NCI-H2081 treated with DMSO at 0.1 percent for 48 hours (cell line): ENCODE measurements at places on chromosomes 1 and 21.

- DNase-seq: no peak
These were observed 144.2 kb downstream of the SYT2 start for GRCh38 chr1:202565890-202566602.

DNA sequence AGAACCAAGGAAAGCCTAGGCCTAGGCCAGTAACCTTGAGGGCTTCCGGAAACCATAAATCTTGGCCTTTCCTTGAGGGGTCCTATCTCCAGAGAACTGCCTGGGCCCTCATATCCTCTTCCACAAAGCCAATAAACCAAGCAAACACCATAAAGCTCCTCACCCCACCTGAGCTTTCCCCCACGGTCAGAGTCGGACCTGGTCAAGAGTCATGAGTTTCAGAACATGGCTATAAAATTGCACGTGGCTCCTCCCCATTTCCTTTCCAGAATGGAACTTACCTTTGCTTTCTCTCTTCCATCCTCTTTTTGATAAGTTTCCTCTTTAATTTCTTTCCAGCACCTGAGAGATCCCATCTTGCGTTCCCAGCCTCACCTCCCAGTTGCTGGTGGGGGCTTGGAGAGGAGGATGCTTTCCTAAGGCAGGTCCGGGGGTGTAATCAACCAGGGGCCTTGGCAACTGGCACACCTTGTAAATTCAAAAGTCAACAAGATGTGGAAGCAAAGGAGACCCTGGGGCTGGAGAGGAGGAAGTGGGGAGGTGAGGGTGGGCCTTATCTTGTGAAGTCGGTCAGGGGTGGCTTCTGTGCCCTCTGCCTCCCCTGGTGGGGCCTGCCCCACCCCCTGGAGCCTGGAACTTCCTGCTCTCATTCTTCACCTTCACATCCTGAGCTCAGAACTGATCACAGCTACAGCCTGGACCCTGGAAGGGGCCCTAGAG, 259.9 kb downstream of the FOXD2 start:
- DNase-seq: no peak

DNA sequence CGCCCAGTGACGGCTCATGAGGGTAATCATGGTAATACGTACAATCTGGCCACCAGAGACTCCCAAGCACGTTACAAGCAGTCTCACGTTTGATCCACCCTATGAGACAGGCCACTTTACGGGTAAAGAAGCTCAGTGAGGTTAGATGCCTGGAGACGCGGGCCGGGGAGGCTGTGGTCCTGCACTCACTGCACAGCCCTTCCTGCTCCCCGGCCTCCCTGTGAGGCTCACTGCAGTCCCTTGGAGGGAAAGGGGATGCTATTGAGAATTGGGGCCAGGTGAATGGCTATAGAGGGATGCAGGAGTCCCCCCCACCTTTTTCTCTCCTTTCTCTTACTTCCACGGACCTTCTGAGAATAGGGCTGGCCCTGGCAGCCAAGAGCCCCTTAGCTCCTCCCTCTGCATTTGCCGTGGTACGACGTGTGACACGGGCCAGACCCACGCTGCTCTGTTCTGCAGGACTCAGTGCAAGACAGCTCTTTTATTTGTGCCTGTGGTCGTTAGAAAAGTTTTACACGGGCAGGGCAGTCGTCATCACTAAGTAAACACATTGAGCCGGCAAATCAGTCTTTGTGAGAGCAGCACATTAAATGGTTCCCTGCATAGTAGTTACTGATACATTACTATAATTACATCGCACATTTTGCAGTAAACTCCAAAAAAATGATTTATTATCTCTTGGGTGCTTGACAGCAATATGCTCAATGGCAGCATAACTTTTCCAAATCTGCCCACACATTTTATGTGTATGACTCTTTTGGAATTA, 18.8 kb downstream of the KIF26B start:
- DNase-seq: peak; percentile 19

- no peak for DNase-seq
These were observed 245.3 kb downstream of the PLPP3 start for GRCh38 chr1:56334047-56334446.

GRCh38 chr1:218904416-218904815, 269.3 kb upstream of the LYPLAL1 start:
- DNase-seq: no peak

GRCh38 chr1:61397935-61398334, 315.6 kb downstream of the NFIA start:
- DNase-seq: no peak

- DNase-seq: no peak
These were observed 12.4 kb downstream of the RUNX1 start for GRCh38 chr21:35036465-35037383.

DNA sequence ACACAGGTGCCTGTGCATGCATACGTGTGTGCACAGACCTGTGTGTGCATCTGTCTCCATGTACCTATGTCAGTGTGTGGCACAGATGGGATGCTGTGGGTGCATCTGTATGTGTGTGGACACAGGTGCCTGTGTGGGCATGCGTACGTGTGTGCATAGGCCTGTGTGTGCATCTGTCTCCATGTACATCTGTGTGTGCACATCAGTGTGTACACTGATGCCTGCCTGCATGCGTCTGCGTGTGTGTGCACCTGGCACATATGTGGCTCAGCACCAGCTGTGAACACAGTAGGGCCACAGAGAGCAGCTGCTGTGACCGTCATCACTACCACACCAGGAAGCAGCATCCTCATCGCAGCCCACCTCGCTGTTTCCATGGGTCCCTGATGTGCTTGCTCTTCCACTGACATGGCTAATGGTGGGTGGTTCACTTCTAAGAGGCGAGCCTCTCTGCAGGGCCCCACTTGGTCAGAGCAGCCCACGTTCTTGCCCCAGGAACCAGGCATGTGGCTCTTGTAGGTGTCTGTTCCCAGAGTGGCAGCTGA, 9.6 kb upstream of the SPATC1L start:
- DNase-seq: no peak

GRCh38 chr1:230797942-230798365, 50.8 kb downstream of the CAPN9 start:
- no peak for DNase-seq

DNA sequence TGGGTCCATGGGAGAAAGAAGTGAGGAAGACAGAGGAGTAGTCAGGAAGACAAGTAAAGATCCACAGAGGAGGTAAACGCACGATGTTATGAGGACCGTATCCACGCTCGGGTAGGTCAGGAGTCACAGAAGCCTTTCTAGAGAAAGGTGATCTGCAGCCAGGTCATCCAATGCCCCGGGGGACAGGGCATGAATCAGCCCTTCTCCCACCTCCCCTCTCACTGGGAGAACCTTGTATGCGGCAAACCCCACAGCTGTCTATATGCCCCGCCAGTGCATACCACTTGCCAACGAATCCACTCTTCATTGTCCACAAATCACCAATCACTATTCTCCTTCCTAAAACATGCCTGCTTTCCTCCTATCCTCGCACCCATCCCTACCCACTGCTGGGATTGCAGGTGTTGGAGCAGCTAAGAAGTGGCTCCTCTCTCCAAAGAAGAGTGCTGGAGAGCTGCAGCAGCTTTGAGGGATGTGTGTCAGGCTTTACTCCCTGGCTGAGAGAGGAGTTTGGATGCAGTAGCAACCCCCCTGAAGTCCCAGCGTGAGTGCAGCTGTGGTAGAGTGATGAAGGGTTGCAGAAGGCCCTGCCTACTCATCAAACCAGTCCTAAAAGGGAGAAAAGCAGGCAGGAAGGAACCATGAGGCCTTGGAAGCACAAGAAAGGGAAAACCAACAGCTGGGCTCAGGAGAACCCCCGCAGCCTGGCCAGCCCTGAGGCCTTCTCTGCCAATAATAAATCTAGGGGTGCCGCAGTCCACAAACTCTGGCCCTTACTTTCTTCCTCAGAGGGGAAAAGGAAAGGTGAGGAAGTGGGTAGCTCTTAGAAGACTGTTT, 102.2 kb upstream of the GADD45A start:
- no peak for DNase-seq

DNA sequence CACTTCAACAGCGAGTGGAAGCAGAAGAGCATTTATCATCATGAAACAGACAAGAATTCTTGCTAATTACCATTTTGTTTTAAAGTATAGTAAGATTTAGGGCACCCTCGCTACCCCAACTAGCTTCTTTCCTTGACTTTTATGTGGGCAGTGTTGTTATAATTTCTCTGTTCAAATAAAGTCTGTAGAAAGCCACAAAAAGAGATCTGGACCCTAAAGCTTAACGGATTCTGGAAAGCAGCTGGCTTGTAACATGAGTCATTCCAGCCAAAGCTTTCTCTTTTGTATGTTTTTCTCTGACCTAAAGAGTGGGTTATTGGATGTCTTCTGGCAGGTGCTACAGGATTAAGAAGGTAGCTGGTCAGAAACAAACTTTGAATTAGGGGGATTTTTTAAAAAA, 37.4 kb downstream of the RUNX1 start:
- no peak for DNase-seq

DNA sequence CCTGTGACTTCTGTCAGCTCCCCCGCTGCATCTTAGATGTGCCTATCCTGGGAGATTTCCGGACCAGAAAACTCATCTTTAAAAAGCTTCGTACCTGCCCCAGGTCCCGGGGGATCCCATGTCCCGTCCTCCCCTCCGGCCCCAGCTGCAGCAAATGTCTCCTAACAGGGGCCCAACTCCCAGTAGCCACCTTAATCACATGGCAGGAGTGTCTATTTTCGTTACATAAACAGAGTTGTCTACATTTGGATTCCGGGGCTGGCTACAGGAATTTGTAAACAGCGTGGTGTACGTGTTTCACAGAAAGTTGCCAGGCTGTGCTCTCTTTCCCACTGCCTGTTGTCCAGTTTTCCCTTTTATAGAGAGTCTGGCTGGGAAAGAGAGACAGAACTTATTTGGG, 17.9 kb upstream of the KCNE2 start:
- no peak for DNase-seq

GRCh38 chr21:27812279-27812678, 845.4 kb upstream of the ADAMTS5 start:
- no peak for DNase-seq

- no peak for DNase-seq
These were observed 22.6 kb upstream of the RAP1GAP start for GRCh38 chr1:21691739-21692138.

DNA sequence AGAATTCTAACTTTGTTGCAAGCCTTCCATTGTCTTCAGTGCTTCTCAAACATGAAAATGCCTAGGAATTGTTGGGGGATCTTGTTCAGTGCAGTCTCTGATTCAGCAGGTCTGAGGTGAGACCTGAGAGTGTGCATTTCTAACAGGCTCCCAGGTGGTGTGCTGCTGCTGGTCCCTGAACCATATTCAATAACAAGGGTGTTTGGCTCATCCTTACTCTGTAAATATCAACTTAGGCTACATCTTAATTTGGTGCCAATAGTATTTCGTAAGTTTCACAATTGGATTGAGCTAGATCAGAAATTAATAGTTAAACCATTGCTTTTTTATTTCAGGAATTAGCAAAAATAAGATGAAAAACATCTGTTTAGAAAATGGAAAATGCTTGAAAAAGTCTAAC, 59.1 kb upstream of the GPR88 start:
- no peak for DNase-seq

GRCh38 chr1:152859696-152860095, at the start of gene LCE7A:
Gene LCE7A, plus strand, starts transcription at chr1:152859996. Its CDS starts 702 bp downstream, at chr1:152860698.
- no peak for DNase-seq

- no peak for DNase-seq
These were observed 16.4 kb downstream of the SPRTN start for GRCh38 chr1:231354330-231355020.

DNA sequence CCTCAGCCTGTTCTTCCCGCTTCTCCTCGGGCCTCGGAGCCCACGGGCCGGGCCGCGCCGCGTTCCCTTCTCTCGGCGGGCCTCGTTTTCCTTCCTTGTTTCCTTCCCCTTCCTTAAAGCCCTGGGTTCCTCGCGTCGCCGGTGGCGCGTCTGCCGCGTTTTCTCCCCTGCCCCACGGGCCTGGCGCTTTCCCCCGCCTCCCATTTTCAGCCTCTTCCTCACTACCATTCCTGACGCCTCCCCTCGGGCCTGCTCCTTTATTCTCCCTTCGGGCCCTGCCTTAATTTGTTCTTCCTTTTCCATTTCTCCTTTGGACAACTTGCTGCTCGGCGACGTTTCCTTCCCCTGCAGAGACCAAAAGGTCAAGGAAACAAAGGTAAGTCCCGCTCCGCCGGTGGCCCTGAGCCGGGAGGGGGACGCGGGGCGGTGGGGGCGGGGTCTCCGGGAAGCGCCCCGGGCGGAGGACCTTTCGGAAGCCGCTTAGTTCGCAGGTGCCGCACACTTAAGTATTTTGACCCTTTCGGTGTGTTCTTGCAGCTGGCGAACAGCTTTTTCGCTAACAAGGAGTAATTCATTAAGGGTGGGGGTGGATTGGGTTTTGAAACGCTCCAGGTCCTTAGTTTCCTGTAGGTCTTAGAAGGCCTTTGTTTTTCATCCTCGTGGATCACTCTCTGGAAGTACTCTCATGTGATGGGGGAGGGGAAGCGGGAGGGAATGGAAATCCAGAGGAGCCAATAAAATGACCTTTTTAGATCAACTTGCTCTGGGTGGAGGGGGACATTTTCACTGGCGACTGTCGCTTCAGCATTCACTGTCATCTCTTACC, 780 bp downstream of the YTHDF2 start:
- no peak for DNase-seq

GRCh38 chr1:241834733-241835377, 13.1 kb upstream of the EXO1 start:
- DNase-seq: no peak

DNA sequence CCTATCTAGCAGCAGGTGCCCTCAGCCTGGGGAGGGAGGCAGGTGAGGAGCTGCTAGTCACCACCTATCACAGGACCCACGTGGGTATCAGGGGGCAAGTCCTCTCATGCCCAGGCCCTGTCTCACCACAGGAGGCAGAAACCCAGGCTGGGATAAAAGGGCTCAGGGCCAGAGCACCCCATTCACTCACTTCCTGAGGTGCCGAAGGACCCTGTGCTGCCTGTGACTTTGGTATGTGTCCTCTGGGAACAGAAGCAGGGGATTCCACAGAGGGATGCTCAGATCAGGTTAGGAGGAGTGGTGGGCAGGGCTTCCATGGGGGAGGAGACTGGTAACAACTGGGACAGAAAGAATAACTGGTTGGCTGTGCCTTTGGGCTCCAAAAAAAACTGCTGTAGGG, at the start of gene LCE1E:
Gene LCE1E (plus strand): TSS at position 181 of the 400 bp plus-strand sequence. CDS start 1,043 bp downstream, outside the sequence.
- no peak for DNase-seq

DNA sequence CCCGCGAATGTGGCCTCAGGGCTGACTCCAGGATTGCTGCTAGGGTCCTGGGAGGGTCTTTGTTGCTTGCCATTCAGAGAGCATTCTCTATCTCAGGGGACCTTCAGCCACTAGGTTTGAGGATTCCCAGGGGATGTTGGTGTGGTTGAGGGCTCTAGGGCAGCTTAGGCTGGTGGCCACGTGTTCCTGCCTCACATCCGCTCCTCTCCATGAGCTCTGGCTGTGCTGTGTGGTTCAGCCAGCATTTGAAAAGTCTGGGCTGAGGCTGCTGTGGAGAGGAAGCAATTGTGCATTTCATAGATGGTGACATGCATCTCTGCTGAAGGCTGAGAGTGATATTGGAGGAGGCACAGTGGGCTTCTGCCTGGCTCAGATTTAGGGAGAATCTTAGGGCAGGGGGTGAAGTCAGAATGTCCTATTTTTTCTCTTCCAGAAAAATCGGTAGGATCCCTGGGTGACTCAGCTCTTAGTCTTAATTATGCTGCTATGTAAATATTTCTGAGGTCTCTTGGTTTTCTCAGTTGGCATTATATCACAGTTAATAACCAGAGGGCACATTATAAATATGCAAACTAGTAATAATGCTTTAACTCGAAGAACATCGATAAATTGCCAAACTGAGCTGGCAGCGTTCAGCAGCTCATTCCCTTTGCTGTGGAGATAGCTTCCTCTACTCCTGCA, 182.3 kb downstream of the CAMTA1 start:
- no peak for DNase-seq

- DNase-seq: no peak
These were observed 245.4 kb downstream of the PBX1 start for GRCh38 chr1:164804366-164804765.

GRCh38 chr1:239354231-239354630, 32.1 kb upstream of the CHRM3 start:
- no peak for DNase-seq
